Activated naive CD4-positive, alpha-beta T cell treated with Interleukin-2 at 50 U/mL for 16 hours (primary cell): ENCODE measurements at places on chromosomes 12 and 14.

DNA sequence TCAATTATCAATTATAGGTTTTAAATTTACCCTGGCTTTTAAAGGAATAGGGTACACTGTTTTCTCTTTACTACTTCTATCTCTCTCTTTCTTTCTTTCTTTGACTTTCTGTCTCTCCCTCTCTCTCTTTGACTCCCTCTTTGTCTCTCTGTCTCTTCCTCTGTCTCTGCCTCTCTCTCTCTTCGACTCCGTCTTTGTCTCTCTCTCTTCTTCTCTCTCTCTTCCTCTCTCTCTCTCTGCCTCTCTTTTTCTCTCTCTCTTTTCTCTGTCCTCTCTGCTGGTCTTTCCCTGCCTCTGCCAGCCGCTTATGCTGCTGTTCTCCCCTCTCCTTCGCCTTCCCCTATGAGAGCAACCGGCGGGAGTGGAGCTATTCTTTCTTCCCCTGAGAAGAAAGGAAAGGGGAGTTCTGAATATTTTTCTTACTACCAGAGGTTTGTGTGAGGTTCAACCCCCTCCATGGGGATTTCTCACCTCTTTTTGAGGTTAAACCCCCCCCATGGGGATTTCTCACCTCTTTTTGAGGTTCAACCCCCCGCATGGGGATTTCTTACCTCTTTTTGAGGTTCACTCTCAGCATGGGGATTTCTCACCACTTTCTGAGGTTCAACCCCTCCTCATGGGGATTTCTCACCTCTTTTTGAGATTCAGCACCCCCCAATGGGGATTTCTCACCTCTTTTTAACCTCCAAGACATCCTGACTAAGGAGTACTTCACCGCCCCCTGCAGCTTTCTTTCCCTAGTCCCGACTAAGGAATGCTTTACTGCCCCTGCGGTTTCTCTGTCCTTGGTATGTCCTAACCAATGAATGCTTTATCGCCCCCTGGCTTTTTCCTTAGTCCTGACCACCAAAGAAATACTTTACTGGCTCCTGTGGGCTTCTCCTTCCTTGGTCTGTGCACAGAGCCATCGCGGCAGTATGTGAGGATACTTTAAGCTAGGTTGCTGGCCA, 27.4 kb upstream of the DDHD1 start:
- DNase-seq: peak; percentile 62

DNA sequence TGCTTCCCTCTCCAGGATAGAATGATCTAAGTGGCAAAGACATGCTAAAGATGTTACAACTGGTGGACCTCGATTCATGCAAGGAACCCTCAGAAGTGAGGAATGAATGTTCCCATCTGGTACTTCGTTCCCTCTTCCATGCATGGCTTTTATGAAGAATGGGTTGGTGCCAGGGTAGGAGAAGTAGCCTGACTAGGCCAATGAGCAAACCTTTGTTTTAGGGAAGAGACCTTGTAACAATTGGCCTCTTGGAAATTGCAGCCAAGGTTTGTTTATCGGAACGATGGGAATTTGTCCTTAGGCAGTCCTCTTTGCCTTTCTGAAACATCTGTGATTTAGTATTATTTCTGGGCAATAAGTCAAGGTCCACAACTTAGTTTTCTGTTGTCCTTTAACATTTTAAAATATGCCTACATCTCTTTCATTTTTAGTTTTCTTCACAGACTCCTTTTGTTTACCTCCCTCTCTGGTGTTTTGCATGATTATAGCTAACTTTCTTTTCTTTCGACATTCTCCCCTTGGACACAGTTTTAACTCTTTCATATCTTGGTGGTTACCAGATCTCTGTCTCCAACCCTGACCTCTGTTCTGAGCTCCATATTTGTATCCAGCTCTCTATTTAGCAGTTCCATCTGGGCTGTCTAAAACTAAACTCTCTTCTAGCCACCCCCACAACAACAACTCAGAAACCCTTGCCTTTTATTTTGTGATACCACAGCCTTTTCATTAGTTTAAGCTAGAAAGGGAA, 70.0 kb downstream of the DIP2B start:
- DNase-seq: no peak

DNA sequence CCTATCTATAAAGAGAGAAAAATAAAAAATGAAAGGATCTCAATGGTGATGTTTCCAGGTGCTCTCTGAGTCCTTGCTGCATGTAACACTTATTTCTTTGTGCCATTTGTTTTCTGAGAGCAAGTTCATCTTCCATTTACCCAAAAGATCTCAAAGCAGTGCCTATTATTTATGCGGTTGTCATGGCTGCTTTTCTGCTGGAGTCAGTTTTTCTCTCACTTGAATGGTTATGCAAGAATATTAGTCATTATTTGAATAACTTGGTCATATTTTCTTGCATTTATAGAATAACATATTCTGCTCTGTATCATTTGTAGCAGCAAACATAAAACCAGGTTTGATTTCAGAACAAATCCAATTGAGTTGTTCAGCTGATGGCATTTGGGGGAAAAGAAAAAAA, 141.8 kb upstream of the G2E3 start:
- no peak for DNase-seq

DNA sequence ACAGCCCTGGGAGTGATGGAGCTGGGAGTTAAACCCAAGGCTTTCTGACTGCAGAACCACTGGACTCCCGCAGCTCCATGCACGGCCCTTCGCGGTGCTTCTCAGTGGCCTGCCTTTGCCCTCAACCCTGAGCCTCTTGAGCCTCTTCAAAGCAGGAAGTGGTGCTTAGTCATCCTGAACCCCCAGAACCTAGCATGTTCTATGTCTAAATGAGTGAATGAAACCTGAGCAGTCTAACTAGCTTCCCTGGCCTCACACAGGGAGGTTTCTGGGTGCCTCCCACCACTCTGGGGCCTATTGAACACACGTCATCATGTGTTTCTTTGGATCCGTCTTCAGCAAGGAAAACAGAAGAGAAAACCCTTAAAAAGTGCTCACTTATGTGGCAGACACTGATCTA, 117.9 kb upstream of the SFSWAP start:
- DNase-seq: peak; percentile 8

DNA sequence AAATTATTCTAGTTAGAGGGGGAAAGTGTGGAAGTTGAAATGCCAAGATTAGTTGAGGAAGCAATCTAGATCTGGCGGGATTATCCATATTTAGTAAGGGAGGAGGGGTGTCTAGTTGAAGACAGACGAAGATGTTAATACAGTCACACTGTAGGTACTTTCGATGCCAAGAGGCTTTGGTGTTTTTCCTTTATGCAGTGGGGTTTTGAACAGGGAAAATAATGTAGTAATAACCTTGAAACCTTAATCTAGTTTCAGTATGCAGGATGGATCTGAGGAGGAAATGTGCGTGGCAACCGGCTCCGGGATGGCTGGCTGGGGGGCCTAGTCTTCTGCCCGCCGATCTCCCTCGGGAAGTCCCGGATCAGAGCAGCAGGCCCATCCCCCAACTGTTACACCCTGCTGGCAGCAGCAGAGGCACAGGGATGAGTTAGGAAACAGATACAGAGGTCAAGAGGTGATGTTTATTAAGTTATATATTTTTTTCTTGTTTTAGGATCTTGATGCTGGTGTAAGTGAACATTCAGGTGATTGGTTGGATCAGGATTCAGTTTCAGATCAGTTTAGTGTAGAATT, 27.4 kb downstream of the MDM2 start:
- DNase-seq: no peak

DNA sequence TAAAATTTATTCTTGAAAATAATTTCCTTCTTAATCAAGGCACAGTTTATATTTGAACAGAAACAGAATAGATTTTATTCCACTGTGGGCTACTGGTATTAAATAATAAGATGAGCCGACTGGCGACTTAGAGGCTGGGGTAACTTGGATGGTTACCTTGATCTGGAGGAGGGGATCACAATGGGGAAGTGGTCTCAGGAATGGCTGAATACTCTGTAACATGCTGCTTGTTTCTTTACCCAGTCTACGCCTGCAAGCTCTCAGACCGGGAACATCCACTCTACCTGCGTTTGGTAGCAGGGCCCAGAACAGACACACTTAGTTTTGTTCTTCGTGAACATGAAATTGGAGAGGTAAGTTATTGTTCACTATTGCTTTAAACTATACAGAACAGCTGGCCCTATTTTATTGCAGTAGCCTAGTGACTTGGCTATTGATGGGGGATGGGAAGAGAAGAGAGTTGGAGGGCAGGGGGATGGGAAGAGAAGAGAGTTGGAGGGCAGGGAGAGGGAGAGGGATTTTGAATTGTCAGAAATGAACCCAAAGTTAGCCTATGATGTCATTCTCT, 67.9 kb downstream of the GNS start:
- DNase-seq: no peak

GRCh38 chr12:105451211-105451610, 120.7 kb downstream of the C12orf75 start:
- no peak for DNase-seq

- no peak for DNase-seq
Observed at GRCh38 chr12:29726741-29727348, 56.9 kb downstream of the TMTC1 start.

DNA sequence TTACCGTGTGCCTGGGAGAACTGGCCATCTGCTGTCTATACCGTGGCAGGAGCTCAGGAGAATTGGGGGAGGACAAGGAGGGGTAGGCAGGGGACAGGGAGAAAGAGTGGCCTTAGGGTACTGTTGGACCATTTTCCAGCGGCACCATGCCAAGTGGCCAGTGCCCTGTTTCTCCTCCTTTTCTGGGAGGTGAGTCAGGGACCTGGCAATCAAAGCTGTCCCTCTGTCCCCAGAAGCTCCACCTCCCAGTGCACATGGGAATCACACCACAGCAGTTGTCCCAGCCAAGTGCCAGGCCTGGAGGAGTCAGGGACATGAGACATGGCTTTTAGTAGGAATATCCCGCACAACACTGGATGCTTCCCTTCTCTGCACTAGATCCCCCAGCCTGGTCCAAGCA, 118.0 kb downstream of the GCH1 start:
- DNase-seq: no peak

DNA sequence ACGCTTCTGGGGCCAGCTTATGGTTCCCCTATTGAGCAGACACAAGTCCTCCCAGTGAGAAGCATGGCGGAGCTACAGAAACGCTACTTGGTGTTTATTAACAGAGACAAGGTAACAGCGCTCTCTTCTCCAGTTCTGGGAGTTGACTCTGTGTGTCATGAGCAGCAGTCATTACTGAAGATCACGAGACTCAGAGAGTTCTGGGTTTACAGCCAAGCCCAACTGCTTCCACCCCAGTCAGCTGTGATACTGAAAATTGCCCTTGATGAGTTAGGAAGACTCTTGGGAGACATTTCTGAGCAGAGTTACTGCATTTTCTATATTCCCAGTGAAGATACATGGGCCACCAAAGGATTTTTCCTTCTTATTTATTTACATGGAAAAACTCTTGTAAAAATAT, 48.6 kb downstream of the CFAP251 start:
- DNase-seq: no peak

DNA sequence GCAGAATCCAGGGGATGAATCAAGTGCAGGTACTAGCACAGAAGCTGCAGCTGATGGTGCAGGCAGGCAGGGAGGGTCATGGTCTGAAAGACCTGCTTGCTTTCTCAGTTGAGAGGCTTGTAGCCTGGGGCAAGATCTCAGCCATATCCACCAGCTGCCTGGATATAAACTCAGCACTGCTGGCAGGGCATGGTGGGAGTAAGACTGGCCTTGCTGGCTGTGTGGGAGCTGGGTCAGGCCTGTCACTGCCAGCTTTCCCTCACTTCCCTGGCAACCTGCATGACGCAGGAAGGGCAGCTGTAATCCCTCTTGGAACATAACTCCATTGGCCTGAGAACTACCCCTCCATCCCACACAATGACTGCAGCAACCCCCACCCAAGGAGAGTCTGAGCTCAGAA, 230.1 kb downstream of the ANO6 start:
- no peak for DNase-seq

GRCh38 chr14:74286736-74287135, 16.0 kb downstream of the ABCD4 start:
- no peak for DNase-seq

DNA sequence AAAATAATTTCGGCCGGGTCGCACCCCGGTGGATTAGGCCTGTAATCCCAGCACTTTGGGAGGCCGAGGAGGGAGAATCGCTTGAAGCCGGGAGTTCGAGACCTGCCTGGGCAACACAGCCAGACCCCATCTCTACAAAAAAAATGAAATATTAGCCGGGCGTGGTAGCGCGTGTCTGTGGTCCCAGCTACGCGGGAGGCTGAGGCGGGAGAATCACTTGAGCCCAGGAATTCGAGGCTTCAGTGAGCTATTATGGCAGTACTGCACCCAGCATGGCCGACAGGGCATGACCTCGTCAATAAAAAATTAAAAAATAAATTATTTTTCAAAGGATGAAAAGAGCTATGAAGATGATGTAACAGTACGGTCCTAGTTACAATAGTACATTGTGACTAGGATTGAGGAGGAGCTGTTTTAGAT, 523 bp downstream of the GTF2H3 start:
- no peak for DNase-seq

DNA sequence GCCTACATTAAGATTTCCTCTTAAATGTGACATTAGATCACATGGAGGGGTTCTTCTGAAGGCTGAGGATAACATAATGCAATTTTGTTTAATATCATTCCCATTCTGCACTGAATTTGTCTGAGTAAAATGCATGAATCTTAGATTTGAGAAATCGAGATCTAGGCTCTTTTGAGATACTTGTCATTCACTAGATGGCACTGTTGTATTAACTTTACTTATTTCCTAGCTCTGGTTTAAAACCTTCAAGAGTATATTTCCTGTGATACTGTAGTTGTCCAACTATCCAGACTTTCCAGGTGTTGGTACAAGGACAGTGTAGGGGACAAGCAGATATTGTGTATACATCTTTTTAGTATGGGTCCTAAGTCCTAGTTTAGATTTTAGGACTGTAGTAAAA, 91.7 kb upstream of the SEL1L start:
- DNase-seq: no peak

GRCh38 chr12:132874175-132874574, 13.2 kb downstream of the CHFR start:
- no peak for DNase-seq

DNA sequence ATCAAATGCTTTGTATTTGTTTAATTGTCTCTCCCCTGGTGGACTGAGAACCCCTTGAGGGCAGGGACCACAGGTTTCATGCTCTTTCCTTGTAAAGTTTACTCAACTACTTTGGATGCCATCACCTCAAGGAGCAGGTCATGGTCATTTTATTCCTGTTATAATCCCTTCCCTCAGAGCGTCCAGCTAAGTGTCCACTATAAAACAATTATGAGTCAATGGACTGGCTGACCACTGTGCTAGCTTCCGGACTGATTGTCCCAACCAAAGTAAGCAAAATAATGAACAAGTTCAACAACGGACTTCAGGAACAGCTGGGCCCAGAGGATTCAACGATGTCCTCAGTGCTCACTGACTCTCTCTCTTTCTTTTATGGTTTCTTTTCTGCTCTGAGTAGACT, 18.2 kb downstream of the AK7 start:
- DNase-seq: no peak

DNA sequence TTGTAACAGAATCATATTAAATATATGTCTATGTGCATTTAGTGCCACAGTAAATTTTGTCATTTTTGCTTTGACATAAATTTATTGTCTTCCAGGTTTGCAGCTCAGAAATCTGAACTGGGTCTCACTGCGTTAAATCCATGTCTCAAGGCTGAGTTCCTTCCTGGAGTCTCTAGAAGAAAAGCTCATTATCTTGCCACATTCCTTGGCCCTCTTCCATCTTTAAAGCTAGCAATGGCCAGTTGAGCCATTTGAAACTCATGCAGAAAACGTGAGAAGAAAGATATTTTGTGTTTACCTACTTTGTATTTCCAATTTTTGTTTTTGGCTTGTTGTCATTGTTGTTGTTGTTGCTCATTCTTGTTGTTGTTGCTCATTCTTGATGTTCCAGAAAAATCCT, 10.7 kb downstream of the PRH1 start:
- no peak for DNase-seq
